ENCODE measurements at places on chromosomes 1 and 21. TPM values are rescaled to one million over a fixed set of nuclear protein-coding genes. Genes with fewer than 3 reads are reported as not detected.

DNA sequence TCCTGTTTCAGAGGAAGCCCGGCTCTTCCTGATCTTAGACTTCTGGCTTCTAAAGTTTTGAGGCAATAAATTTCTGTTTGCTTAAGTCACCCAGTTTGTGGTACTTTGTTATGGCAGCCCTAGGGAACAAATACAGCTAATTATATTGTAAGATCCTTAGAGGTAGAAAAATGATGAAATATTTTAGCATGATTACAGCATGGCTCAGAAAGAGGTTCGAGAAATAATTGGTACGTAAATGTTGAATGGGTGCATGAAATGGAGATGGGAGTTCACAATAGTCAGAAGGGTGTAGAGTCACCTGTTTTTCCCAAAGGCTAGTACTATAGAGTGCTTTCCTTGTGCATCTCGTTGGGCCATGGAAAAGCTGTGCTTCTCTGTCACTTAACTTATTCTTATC lies 123.5 kb downstream of the RUNX1 start:
- peaks cover 25% of the 10 kb centered on the region for H3K4me1 ChIP-seq
- DNase-seq: no peak
- no peak overlapping the region for H3K27ac ChIP-seq
- H3K27me3 ChIP-seq: no peaks in the 10 kb centered on the region
- H3K4me3 ChIP-seq: no peak overlapping the region

DNA sequence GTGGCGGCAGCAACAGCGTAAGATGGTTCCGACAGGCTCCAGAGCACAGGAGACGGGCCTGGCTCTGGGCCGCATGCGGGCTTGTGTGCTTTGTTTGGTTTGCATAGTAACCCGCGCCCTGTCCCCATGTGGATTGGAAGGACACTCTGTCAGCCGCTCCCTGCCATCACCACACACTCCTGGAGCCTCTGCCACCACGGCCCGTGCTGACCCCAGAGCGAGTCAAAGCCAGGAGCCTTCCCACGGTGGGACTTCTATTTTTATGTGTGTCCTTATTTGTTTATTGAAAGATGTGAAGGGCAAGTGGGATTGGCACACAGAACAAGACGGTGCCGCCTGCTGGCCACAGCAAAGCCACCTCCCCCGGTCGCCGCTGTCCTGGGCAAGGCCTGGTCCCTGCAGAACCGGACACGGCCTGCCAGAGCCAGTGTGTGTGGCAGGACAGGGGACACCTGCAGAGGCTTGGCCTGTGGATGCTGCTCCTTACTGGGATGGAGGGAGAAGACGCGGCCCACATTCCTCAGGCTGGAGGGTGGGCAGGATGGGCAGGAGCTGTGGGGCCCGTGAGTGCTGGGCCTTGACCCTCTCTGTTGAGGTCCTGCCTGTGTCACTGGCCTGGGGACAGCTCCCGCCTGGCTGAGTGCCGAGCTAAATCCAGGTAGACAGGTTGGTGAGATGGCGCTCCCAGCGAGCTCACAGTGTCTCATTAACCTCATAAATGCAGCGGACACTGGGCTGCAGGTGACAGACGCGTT lies 64.4 kb downstream of the AGPAT3 start:
- H3K27ac ChIP-seq: no peak overlapping the region
- no peaks in the 10 kb centered on the region for H3K4me1 ChIP-seq
- H3K36me3 ChIP-seq: peaks cover 15% of the 10 kb centered on the region
- no peak overlapping the region for H3K4me3 ChIP-seq

DNA sequence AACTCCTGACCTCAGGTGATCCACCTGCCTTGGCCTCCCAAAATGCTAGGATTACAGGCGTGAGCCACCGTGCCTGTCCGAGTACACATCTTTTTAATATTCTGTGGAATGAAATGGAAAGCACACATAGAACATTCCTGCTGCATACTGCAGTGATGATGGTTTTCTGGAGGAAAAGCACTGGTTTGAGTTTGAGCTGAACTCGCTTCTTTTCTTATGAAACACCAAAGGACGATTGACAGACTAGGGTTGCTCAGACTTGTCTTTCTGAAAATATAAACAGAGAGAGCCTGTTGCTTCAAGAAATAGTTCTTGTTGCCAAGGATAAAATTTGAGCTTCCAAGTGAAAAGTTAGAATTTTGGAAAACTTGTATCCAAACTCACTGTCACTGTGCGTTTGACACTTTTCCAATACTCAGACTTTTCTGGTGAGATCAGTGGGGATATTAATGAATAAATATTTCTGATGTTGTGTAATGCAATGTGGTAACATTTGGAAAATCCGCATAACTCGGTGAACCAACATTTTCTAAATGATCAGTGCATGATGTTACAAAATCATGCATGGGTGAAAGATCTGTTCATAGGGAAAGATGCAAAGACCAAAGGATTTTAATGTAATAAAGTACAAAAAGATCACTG lies 15.0 kb upstream of the ERMAP start:
- H3K4me1 ChIP-seq: peaks cover 5% of the 10 kb centered on the region
- no peak for DNase-seq
- H3K27me3 ChIP-seq: peaks cover 4% of the 10 kb centered on the region
- no peak overlapping the region for H3K27ac ChIP-seq

DNA sequence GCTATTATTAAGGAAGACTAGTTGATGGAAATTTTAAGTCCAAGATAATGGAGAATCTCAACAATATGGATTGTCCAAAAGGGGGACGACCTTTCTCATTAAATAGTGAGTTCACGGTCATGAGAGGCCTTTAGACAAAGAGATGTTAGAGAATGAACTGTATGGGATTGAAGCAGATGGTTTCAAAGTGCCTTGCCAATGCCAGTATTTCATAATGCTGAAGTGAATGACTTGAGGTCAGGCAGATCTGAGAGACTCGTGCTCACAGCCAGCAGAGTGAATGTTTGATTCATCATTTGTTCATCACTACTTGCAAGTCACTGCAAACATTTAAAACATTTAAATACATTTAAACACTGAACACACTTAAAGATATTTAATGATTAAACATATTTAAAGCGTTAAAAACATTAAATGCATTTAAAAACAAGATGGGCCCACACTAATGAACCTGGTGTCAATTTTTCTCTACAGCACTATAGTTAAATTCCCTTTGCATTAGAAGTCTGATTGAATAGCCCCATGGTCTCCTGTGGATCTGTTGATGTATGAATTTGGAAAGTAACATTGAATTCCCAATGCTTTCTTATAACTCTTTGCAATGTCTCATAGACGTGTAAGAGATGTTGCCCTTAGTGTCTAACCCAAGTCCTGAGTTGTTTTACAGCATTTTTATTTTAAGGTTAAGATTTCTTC lies 80.7 kb downstream of the TGFB2 start:
- no peak overlapping the region for H3K27ac ChIP-seq
- H3K4me1 ChIP-seq: no peaks in the 10 kb centered on the region
- H3K27me3 ChIP-seq: no peaks in the 10 kb centered on the region
- H3K36me3 ChIP-seq: no peaks in the 10 kb centered on the region
- no peak for DNase-seq

DNA sequence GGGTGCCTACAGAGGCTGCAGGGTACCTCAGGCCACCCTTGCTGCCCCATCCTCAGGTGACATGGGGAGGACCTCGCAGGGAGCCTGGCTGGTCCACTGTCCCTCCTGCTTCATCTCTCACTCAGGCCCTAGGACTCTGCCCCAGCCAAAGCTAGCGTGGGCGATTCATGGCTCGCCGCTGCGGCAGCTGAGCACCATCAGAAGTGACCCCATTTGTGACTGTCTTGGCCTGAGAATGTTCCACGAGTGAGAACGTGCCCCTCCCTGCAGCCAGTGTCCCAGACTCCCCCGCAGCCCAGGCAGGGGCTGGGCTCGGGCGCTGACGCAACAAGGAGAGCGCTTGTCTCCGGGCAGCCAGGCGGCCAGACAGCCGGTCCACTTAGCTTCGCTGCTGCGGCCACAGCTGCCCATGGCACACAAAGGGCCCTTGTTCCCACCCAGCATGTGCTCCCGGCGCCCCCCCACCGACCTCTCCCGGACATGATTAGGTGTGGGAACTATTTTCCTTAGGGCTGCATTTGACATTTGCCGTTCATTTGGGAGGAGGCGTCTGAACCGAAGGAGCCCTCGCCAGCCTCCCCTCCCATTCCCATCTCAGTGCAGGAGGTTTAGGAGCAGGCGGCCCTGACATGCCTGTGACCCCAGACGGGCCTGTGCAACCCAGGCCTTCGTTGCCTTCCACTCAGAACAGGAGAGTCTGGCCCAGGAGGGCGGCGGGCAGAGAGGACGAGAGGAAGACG lies 19.3 kb upstream of the POFUT2 start:
- H3K4me1 ChIP-seq: peaks cover 16% of the 10 kb centered on the region
- no peak overlapping the region for H3K27ac ChIP-seq
- H3K27me3 ChIP-seq: peaks cover 7% of the 10 kb centered on the region

- no peaks in the 10 kb centered on the region for H3K36me3 ChIP-seq
- DNase-seq: no peak
- H3K4me1 ChIP-seq: no peaks in the 10 kb centered on the region
- no peak overlapping the region for H3K4me3 ChIP-seq
Measured at GRCh38 chr1:159408862-159409400, 23.1 kb upstream of the OR10J4 start.

- peaks cover 21% of the 10 kb centered on the region for H3K4me1 ChIP-seq
- no peak overlapping the region for H3K27ac ChIP-seq
- peaks cover 12% of the 10 kb centered on the region for H3K27me3 ChIP-seq
- no peak for DNase-seq
- no peak overlapping the region for H3K4me3 ChIP-seq
Measured at GRCh38 chr1:183283286-183283685, 97.2 kb downstream of the LAMC2 start.

DNA sequence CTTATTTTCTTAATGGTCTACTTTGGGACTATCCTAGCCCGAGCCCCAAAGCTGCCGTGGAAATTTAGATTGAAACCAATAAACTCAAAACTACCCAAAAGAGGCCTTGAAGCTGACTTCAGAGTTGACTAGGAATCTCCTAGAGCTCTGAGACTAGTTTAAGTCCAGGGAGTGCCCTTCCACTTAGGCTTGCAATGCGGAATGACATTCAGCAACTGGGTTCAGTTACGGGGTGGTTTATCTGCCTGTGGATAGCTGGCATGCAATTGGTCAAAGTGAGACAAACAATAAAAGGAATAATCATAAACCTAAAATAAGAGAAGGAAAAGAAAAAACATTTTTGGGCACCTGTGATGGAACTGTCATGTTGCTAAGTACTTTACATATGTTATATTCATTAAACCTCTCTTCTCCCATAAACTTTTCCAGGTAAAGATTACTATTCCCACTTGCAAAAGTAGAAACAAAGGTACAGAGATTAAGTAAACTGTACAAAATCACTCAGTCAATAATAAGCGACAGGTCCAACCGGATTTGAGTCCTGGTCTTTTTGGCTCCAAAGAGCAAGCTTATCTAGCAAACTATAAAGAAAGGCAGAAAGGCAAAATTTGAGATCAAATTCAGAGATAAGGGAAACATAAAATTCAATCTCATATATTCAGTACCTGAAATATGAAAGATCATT lies 56.5 kb downstream of the GPATCH2 start:
- H3K4me1 ChIP-seq: no peaks in the 10 kb centered on the region
- DNase-seq: no peak
- no peak overlapping the region for H3K4me3 ChIP-seq
- no peaks in the 10 kb centered on the region for H3K27me3 ChIP-seq
- H3K27ac ChIP-seq: no peak overlapping the region

DNA sequence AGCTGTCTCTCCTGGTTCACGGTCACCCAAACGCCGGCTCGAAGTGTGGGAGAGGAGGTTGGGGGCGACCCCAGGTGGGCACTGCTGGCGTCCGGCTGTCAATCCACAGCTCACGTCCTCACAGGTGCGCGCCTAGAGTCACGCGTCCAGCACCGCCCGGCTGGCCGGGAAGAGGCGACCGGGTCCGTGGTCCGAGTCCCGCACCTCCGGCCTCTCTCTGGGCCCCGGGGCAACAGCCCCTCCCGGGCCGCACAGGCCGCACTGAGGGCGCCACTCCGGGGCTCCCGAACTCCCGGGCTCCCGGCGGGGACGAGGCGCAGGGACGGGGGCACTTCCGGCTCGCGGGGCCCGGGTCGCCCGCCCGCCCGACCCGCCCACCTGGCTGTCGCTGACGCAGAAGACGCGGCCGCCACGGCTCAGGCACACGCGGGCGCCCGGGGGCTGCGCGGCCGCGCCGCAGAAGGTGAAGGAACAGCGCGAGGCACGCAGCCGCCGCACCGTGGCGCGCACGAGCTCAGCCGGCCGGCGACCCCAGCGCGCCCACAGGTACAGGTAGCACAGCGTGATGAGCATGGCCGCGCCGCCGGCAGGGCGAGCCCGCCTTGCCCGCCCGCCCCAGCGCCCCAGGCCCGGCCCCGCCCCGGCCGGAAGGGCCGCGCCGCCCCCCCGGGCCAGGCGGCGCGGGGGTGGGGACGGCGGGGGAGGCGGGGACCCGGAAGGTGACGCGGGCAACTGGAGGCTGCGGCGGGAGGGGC lies at the start of gene HLCS:
TSS of gene HLCS (minus strand) at position 604 of the 755 bp plus-strand sequence. CDS start at position 573, 31 bp downstream.
- peak within 1 kb of the TSS; percentile 73 for H3K4me3 ChIP-seq
- H3K27me3 ChIP-seq: no peaks in the 10 kb centered on the region
- H3K36me3 ChIP-seq: peaks cover 4% of the 10 kb centered on the region
- peak within 1 kb of the TSS; percentile 77 for H3K27ac ChIP-seq

- no peak overlapping the region for H3K4me3 ChIP-seq
- DNase-seq: no peak
- H3K4me1 ChIP-seq: no peaks in the 10 kb centered on the region
- H3K27ac ChIP-seq: no peak overlapping the region
- peaks cover 3% of the 10 kb centered on the region for H3K27me3 ChIP-seq
- H3K36me3 ChIP-seq: no peaks in the 10 kb centered on the region
Measured at GRCh38 chr1:244887281-244887680, 22.9 kb upstream of the HNRNPU start.

- no peak for DNase-seq
- H3K36me3 ChIP-seq: peaks cover 18% of the 10 kb centered on the region
- peak overlapping the region; percentile 70 for H3K4me3 ChIP-seq
Measured at GRCh38 chr1:226678251-226678650, 60.8 kb downstream of the ITPKB start.

- DNase-seq: no peak
- no peak overlapping the region for H3K4me3 ChIP-seq
- no peak overlapping the region for H3K27ac ChIP-seq
- H3K4me1 ChIP-seq: no peaks in the 10 kb centered on the region
Measured at GRCh38 chr1:232504651-232505050, 125.3 kb downstream of the SIPA1L2 start.

DNA sequence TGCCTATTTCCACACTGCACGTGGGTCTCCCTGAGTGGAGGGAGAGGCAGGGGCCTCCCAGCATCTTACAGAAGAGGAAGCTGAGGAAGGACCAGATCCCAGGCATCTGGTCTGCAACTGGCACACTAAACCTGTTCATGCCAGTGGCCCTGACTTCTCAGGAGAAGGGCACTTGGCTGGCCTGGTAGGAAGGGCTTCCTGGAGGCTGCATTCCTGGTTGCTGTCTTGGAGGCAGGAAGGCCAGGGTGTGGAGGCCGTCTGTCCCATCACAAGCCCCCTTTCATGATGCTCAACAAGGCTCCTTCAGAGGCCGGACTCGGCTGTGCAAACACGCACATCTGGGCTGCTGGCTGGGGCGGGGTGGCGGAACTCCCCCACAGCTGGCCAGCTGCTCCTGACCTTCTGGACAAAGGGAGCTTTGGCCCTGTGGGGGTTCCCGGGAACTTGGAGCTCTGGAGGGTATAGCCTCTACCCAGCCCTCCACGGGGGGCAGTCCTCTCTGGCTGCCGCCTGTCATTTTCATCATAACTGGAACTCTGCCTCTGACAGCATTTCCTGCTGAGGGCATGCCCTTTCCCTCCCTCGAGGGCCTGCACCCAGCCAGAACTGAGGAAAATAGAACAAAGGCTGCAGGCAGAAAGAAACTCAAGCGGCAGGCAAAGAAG lies 39.2 kb upstream of the POU3F1 start:
- H3K27me3 ChIP-seq: peaks cover 14% of the 10 kb centered on the region
- H3K27ac ChIP-seq: no peak overlapping the region
- no peaks in the 10 kb centered on the region for H3K36me3 ChIP-seq
- H3K4me3 ChIP-seq: no peak overlapping the region

Gene PLEKHG5
- total RNA-seq: 2.3 TPM

Gene DYNLT4
- total RNA-seq: 1.9 TPM

Gene FABP3
- total RNA-seq: not detected

Gene TGFB2
- total RNA-seq: not detected

Gene C1orf116
- not detected for total RNA-seq

Measured in activated CD4-positive, alpha-beta memory T cell treated with anti-CD3 and anti-CD28 coated beads, Interleukin-2, amount 10 ng/mL, durations not matched to agents 7 days and 5 days (primary cell).